ENCODE measurements at places on chromosomes 7 and 10.

GRCh38 chr7:145478541-145478940, 638.1 kb upstream of the CNTNAP2 start:
- no peak for DNase-seq

DNA sequence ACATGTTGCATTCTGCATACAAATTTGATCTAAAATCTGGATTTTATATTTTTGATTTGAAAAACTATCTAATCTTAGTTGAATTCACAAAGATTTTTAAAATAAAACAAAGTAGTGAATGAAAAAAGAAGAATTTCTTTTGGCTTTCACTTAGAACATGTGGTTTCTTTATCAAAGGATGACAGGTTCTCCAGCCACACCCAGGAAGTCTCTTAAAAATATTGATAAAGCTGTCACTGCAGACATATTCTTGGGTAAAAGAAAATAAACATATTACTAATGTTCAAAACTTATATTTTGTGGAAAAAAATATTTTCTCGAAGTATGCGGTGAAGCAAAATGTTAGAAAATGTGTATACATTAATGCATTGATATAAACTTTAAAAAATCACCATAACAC, 44.3 kb downstream of the ARL4A start:
- DNase-seq: no peak

DNA sequence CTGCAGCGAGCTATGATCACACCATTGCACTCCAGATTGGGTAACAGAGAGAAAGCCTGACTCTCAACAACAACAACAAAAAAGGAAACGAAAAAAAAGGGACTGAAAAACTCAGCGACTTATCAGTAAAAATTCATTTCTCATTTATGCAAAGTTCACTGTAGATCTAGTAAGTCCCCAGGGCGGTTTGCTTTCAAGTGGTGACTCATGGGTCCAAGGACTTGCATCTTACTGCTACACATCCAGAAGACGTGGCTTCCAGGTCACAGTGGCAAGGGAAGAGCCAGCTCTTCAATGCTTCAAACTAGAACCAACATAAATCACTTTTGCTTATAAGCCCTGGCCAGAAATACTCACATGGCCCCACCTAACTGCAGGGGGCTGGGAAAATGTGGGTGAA, 178.3 kb upstream of the AUTS2 start:
- DNase-seq: no peak

- DNase-seq: no peak
Observed at GRCh38 chr10:49622426-49623425, 8.9 kb downstream of the CHAT start.

- DNase-seq: no peak
Observed at GRCh38 chr7:73870041-73870492, 9.1 kb downstream of the TMEM270 start.
